ENCODE measurements at places on chromosomes 11 and 22. TPM values are rescaled to one million over a fixed set of nuclear protein-coding genes. Genes with fewer than 3 reads are reported as not detected.

Gene WBP2NL
- 0.13 TPM for total RNA-seq

Gene BATF2
- total RNA-seq, result 1.3 TPM

Gene CASP5
- not detected for total RNA-seq

Gene SHISAL1
- 0.75 TPM for total RNA-seq

Gene TEX12
- total RNA-seq, result not detected

Gene P2RX6
- total RNA-seq, result 3.1 TPM

Gene ZNF215
- total RNA-seq, result 4.3 TPM

Gene CRYBB3
- total RNA-seq, result 1.1 TPM

Gene GGT5
- total RNA-seq, result not detected

Measured in A375 (cell line).